HL-60 (cell line): ENCODE measurements at places on chromosomes 5 and 9.

DNA sequence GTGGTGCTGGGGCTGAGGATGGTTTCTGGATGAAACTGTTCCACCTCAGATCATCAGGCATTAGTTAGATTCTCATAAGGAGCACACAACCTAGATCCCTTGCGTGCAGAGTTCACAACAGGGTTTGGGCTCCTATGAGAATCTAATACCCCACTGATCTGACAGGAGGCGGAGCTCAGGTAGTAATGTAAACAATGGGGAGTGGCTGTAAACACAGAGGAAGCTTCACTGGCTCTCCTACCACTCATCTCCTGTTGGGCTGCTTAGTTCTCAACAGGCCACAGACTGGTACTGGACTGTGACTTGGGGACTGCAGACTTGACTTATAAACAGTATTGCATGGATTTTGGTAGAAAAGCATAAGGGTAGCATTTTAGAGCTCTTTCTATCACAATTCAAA, 870.7 kb upstream of the CDH10 start:
- DNase-seq: no peak

DNA sequence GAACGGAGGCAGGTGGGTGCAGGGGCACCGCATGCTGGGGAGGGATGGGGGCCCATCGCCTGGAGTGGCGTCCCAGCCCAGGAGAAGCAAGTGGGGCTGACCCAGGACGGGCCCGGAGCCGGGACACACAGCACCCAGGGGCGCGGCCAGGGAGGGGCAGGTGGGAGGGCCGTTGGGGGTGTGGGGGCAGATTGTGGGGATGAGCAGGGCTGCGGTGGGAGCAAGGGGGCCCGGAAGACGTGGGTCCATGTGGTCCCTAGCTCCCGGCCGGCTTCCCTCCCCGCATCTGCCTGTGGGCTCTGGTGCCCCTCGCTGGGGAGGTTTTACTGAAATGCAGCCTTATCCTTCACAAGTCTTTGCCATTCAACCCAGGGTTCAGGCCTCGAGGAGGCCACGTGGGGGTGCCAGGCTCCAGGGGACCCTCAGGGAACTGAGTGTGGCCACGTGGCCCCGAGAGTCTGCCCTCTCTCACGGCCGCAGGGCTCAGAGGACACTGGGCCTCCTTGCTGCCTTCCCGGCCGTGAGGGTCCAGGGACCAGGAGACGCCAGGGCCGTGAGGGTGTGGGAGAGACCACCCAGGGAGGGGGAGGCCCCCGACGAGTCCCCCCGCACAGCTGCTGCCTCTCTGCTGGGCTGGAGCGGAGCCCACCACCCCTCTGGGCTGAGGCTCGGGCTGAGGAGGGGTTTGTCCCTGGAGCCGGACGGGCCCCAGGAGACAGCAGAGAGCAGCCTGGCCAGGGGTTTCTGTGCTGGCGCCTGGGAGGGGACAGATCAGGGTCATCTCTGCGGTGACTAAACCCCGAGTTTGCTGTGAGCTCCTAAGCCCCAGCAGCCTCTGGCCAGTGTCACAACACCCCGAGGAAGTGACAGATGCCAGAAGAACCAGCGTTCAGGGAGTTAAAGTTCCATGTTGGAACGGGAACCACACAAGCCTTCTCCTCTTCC, 35.2 kb downstream of the SLC9A3 start:
- no peak for DNase-seq

DNA sequence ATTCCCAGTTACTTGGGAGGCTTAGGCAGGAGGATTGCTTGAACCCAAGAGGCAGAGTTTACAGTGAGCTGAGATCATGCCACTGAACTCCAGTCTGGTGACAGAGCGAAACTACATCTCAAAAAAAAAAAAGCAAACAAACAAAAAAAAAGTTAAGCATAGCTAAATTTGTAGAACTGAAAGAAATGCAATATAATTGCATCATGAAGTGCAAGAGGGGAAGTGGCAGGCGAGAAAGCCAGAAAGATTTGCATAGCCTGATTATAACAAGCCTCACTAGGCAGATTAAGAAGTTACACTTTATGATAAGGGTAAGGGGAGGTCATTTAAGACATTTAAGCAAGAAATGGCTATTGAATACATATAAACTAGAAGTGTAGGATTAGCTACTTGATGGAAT, 187.1 kb downstream of the EDIL3 start:
- no peak for DNase-seq

DNA sequence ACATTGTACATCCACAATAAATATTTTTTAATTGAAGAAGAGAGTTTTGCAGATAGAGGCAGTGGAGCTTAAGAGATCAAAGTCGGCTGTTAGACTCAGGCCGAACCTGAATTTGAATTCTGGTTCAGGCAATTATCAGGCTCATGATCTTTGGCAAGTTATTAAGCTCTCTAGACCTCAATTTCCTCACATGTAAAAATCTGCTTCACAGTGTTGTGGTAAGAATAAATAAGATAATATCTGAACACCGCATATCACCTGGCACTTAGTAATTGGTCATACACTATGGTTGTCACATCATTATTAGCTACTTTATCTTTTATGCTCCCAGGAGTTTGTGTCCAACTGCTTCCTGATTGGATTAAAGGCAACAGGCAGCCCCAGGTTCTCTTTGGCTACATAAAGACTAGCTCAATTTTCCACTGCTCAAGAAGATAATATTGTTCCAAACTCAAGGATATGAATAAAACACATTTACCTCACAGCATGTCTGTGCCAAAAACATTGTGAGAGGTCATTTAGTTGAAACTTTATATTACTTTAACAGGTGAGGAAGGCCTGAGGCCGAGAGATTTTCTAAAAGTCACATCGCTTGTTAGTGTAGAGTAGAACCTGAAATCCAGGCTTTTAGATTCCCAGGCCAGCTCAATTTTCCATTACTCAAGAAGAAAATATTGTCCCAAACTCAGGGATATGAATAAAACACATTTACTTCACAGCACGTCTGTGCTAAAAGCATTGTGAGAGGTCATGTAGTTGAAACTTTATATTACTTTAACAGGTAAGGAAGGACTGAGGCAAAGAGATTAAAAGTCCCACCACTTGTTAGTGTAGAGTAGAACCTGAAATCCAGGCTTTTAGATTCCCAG, 289.2 kb upstream of the PTGER4 start:
- no peak for DNase-seq

- DNase-seq: no peak
Measured at GRCh38 chr9:104969116-104969515, 41.2 kb upstream of the ABCA1 start.

GRCh38 chr5:38870595-38870994, 24.8 kb downstream of the OSMR start:
- DNase-seq: no peak

- DNase-seq: no peak
Measured at GRCh38 chr9:15086156-15086763, 176.0 kb upstream of the FREM1 start.

- no peak for DNase-seq
Measured at GRCh38 chr5:96133341-96134079, 171.9 kb upstream of the ELL2 start.

DNA sequence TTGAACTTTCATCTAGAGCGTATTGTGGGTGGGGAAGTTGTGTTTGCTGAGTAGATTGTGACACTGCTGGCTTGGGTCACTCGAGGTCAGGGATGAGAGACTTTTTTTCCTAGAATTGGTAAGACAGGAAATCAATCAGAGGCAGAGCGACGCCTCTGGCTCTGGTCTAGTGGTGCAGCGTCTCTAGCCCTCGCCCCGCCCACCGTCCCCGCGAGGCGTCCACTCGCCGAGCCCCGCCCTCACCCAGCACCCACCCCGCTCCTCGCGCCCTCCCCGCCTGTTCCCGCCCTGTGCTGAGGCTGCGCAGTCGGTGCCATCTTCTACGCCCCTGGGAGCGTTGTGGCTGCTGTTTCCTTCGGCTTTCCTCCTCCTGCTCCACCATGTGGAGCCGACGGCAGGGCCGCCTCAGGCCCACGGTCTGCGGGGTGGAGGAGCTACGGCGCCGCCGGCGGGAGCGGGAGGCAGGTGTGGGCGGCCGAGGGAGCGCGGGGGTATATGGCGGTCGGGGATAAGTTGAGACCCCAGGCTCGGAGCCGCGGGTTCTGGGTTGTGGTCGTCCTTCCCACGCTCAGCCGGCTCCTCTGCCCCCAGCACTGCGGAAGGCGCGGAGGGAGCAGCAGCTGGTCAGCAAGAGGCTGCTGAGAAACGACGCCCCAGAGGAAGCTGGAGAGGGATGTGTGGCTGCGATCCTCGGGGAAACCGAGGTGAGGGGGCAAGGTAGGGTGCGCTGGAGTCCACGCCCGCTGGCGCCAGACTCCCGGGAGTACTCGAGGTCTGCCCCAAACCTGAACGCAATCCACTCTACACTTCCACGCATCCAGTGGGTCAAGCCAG, at the start of gene TMCO6:
TSS of gene TMCO6 (plus strand) at position 304 of the 834 bp plus-strand sequence. CDS start at position 381, 77 bp downstream.
- peak; percentile 97 for DNase-seq

DNA sequence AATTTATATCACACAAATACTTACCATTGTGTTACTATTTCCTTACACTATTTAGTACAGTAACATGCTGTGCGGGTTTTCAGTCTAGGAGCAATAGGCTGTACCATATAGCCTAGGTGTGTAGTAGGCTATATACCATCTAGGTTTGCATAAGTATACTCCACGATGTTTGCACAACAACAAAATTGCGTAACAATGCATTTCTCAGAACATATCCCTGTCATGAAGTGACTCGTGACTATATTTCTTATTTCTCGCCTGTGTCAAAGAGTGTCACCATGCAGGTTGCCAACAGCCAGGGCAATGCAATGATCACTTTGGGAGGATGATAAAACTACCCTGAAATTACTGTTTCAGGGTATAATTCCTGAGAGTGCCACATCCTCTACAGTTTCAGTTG, 65.6 kb upstream of the CD180 start:
- no peak for DNase-seq

DNA sequence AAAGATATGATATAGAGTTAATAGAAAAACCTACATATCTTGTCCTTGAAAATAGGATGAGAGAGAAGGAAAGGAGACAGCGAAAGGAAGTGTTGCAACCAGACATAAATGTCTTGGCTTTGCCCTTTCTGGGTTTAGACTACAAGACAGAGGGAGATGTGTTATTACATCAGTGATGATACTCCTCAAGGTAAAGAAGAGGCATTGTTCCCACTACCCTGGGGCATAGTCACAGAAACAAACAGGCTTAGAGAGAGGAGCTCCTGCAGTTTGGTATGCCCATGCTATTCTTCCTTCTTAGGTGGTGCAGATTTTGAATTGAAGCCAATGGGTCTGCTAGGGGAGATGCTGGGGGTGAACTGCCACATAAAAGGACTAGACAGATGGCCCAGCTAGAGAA, 166.8 kb upstream of the RFX3 start:
- no peak for DNase-seq

- DNase-seq: no peak
Measured at GRCh38 chr9:23774266-23774665, 51.8 kb downstream of the ELAVL2 start.

GRCh38 chr9:133023117-133023890, 7.5 kb upstream of the GTF3C5 start:
- DNase-seq: peak; percentile 85

DNA sequence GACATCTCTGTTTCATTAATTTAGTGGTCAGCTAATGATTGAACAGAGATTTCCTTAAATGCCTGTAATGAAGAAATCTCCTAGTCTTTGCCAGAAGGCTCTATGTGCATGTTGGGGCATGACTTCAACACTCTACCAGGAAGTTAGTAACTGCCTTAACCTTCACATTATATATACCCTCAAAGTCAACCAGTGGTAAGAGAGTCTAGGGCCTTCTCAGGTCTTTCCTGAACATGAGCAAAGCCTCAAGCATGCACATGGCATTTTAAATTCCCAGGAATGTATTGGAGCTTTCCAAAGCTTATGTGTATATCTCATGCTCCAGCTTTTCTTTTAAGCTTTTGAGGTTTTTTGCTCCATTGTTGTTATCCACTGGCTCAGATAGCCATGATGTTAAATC, 388.3 kb downstream of the ARRDC3 start:
- no peak for DNase-seq

GRCh38 chr5:102638912-102639652, 116.0 kb upstream of the PAM start:
- DNase-seq: no peak

- no peak for DNase-seq
Measured at GRCh38 chr5:145509336-145510136, 325.6 kb downstream of the PRELID2 start.

GRCh38 chr5:135662683-135663082, 83.9 kb upstream of the CXCL14 start:
- no peak for DNase-seq

- no peak for DNase-seq
Measured at GRCh38 chr9:38416461-38416860, 7.8 kb downstream of the IGFBPL1 start.

GRCh38 chr5:73986729-73987128, 360.7 kb downstream of the ARHGEF28 start:
- DNase-seq: no peak

- no peak for DNase-seq
Measured at GRCh38 chr9:135244271-135245221, 157.1 kb downstream of the OLFM1 start.

DNA sequence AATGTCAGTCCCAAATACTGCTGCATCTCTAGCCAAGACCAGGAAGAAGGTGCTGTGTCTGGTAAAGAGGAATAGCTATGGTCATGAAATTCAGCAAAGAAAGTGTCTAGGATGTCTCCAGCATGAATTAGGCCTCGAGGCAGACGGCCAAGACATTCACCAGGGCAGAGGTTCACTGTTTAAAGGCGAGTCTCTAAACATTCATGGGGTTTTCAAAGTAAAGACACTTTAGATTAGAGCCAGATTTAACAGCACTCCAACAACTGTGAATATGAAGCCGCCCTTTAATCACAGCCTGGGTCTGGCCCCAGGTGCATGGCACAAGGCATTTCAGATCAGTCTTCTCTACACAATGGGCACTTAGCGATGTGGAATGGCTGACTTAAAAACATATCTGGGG, 95.0 kb downstream of the ANKH start:
- no peak for DNase-seq

- DNase-seq: no peak
Measured at GRCh38 chr9:88889386-88889785, 101.9 kb upstream of the S1PR3 start.

DNA sequence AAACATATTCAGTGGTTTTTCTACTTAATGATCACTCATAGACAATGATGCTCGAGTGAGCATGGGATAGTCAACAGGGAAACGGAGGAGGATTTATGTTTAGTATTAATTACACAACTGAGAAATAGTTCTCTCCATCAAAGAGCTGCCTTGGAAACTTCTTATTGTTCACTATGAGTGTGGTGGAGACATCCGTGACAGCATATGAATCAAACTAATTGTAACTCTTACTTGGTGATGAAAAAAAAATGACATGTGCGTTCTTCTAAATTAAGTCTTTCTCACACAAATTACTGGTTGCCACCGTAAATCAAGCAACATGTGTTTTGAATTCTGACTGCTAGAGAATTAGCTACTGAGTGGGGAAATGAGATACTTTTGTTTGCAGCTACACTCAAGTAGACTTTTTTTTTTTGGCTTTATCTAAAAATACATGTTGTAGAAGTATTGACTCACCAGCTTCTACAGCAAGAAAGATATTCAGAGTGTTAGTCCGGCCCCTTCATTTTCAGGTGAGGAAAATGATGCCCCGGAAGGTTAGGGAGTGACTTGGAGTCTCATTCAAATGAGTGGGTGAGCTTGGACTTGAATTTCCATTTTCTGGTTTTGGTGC, 179.4 kb downstream of the CFAP90 start:
- DNase-seq: no peak

- no peak for DNase-seq
Measured at GRCh38 chr9:85876628-85877027, 64.3 kb upstream of the NAA35 start.

GRCh38 chr9:34047864-34048726, 592 bp downstream of the UBAP2 start:
- peak; percentile 77 for DNase-seq

GRCh38 chr5:66884564-66885243, 288.5 kb downstream of the MAST4 start:
- no peak for DNase-seq
